Naive thymus-derived CD4-positive, alpha-beta T cell (primary cell): ENCODE measurements at places on chromosomes 11 and 22. TPM values are rescaled to one million over a fixed set of nuclear protein-coding genes. Genes with fewer than 3 reads are reported as not detected.

PRDM11 gene
- 7.1 TPM for total RNA-seq

CREB3L1 gene
- not detected for total RNA-seq

DERL3 gene
- total RNA-seq: 1.6 TPM

MISFA gene
- 2.2 and 3.9 TPM in 2 replicates for total RNA-seq

- DNase-seq: no peak
- H3K27ac ChIP-seq: no peak overlapping the region
- H3K4me3 ChIP-seq: no peak overlapping the region
- no peaks in the 10 kb centered on the region for H3K4me1 ChIP-seq
- H3K27me3 ChIP-seq: no peaks in the 10 kb centered on the region
Measured at GRCh38 chr11:27672836-27673464, 27.3 kb downstream of the BDNF start.

GRCh38 chr11:72009156-72009555 lies 10.4 kb downstream of the IL18BP start:
- no peak overlapping the region for H3K4me3 ChIP-seq
- H3K4me1 ChIP-seq: no peaks in the 10 kb centered on the region
- H3K27me3 ChIP-seq: no peaks in the 10 kb centered on the region
- no peak overlapping the region for H3K27ac ChIP-seq

DNA sequence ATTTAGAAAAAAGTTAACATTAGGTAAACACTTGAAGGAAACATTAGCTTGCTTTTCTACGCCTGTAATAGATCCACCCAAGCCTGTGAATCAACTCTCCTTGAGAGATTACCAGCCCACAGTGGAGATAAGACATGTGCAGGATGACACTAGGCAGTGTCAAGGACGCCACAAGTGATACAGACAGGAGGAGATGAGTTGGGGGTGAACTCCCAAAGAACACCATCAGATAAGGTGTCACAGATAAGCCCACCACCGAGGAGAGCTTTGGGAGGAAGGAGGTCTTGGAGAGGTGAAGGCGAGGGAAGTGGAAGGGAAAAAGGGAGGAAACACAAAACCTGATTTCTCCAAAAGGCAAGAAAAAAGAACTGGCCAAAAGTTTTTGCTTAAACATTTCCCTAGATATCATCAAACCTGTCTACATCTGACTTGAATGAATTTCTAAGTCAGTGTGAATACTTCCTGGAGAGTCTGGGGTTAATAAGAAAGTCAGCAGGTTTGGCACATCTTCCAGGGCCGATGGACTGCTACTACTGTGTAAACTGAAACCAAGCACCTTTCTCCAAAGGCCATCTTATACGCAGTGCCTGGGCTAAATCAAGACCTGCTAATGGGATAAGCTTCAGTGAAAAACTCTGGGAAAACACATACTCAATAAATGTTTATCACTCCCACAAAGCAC lies 15.5 kb downstream of the CLTCL1 start:
- no peak for DNase-seq
- no peaks in the 10 kb centered on the region for H3K4me1 ChIP-seq
- H3K27ac ChIP-seq: no peak overlapping the region
- H3K4me3 ChIP-seq: no peak overlapping the region
- no peaks in the 10 kb centered on the region for H3K36me3 ChIP-seq
- no peaks in the 10 kb centered on the region for H3K27me3 ChIP-seq

DNA sequence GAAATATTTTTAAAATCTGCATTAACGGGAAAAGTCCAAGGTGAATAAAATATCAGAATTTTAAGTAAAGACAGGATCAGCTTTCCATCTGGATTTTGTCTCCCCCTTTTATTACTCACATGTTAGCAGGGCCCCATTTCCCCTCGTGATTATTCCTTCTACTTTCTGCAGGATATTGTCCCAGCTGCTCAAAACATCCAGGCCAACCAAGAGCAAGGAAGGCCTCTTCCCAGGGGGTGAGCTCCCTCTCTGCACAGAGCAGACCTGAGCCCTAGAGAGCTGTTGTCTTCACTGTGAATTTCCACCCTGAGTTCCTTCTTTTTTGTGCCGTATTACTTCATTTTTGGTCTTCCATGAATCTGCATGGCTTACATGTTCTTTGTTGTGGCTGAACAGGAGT lies 3.7 kb upstream of the TMPRSS13 start:
- H3K4me3 ChIP-seq: no peak overlapping the region
- peaks cover 40% of the 10 kb centered on the region for H3K4me1 ChIP-seq
- H3K27me3 ChIP-seq: no peaks in the 10 kb centered on the region
- no peak for DNase-seq
- H3K27ac ChIP-seq: no peak overlapping the region
